ENCODE measurements at places on chromosomes 7 and 10.

- H3K36me3 ChIP-seq: no peaks in the 10 kb centered on the region
- H3K4me1 ChIP-seq: no peaks in the 10 kb centered on the region
- DNase-seq: no peak
- no peak overlapping the region for H3K27ac ChIP-seq
- H3K27me3 ChIP-seq: no peaks in the 10 kb centered on the region
- no peak overlapping the region for H3K4me3 ChIP-seq
These were observed 646.4 kb downstream of the GRM8 start for GRCh38 chr7:126606331-126606730.

DNA sequence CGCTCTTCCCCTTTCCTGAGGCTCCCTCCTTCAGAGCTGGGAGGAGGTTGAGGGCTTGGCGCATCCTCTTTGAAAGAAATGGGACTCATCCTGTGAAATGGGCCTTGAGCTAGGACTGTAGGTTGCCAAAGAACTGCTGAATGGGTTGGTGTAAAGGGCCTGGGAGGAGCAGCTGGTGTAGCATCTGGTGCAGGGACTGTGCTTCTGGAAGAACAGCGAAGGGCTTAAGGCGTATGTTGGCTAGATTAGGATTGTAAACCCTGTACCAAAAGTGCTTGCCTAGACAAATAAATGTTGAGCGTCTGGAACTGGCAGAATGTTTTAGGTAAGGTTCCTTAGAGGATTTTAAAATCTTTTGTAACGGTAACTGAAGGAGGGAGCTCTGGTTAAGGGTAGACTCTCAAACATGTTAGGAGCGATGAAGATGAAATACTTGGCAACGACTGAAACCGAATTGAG, 563 bp downstream of the STAM start:
- H3K36me3 ChIP-seq: no peaks in the 10 kb centered on the region
- peak overlapping the region; percentile 95 for H3K27ac ChIP-seq
- peaks cover 75% of the 10 kb centered on the region for H3K4me1 ChIP-seq
- H3K4me3 ChIP-seq: peak overlapping the region; percentile 71
- DNase-seq: no peak

- no peak for DNase-seq
- H3K27ac ChIP-seq: no peak overlapping the region
- peaks cover 29% of the 10 kb centered on the region for H3K27me3 ChIP-seq
- peaks cover 4% of the 10 kb centered on the region for H3K4me1 ChIP-seq
These were observed 47.1 kb upstream of the TMEM72 start for GRCh38 chr10:44864051-44864450.

DNA sequence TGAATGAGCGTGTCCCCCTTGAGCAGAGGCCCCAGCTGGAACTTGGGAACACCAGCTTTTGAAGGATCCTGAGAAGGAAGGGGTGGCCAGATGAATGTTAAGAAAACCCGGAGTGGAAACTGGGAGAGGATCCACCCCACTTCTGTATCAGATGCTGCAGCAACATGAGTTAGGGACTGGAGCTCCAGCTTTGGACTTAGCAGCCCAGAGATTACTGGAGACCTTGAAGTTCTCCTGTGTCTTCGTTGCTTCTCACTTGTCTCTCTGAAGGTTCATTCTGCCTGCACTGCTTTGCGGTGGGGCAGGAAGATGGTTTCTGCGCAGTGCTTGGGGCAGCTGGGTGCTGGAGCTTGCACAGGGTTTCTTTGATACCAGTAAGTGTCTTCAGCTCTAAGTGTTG, 9.3 kb downstream of the TMEM248 start:
- no peaks in the 10 kb centered on the region for H3K36me3 ChIP-seq
- peaks cover 22% of the 10 kb centered on the region for H3K4me1 ChIP-seq
- no peaks in the 10 kb centered on the region for H3K27me3 ChIP-seq
- H3K4me3 ChIP-seq: no peak overlapping the region

GRCh38 chr10:116892907-116893685, 43.8 kb downstream of the ENO4 start:
- H3K36me3 ChIP-seq: no peaks in the 10 kb centered on the region
- no peaks in the 10 kb centered on the region for H3K27me3 ChIP-seq
- DNase-seq: no peak
- no peak overlapping the region for H3K27ac ChIP-seq
- H3K4me1 ChIP-seq: no peaks in the 10 kb centered on the region

GRCh38 chr10:34698979-34699378, 116.1 kb downstream of the PARD3 start:
- no peak overlapping the region for H3K4me3 ChIP-seq
- H3K36me3 ChIP-seq: no peaks in the 10 kb centered on the region
- H3K27me3 ChIP-seq: no peaks in the 10 kb centered on the region
- H3K4me1 ChIP-seq: no peaks in the 10 kb centered on the region
- no peak for DNase-seq

Measured in spleen (tissue), 13 donors.